Lower leg skin (tissue), 4 donors: ENCODE measurements at places on chromosomes 6 and 20.

GRCh38 chr20:3121271-3121911 is 36.9 kb upstream of the AVP start:
- DNase-seq, result no peak

- no peak for DNase-seq
These were observed 120.4 kb upstream of the RIPOR2 start for GRCh38 chr6:25056130-25056529.

GRCh38 chr20:11652128-11652527 is 265.6 kb upstream of the BTBD3 start:
- DNase-seq, result no peak

DNA sequence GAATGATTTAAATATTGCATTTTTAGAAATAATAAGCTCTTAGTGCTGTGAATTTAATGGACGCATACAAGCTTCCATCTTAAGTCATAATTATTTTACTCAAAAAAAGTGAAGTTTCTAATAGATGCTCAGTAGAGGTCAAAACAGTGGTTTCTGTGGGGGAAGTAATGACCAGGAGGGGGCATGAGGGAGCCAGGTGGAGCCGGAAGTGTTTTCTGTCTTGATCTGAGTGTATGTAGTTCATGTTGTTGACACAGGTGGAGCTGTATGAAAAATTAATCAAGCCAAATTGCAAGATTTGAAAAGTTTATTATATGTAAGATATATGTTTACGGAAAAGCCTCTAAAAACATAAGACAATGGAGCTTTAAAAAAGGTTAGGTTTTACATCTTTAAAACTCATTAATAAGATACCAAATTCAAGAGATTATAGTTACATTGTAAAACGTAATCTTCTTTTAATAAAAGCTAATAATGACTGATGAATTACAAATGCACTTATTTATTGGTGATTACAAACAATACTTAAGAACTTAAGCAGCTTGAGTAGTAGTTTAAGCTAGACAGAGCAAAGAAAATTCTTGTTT is 68.0 kb downstream of the PLAGL1 start:
- no peak for DNase-seq

GRCh38 chr6:11143394-11144371 is 32.2 kb upstream of the ERVFRD-1 start:
- DNase-seq, result peak; percentile 95

- no peak for DNase-seq
These were observed 90.4 kb downstream of the CARMIL1 start for GRCh38 chr6:25369433-25370177.

DNA sequence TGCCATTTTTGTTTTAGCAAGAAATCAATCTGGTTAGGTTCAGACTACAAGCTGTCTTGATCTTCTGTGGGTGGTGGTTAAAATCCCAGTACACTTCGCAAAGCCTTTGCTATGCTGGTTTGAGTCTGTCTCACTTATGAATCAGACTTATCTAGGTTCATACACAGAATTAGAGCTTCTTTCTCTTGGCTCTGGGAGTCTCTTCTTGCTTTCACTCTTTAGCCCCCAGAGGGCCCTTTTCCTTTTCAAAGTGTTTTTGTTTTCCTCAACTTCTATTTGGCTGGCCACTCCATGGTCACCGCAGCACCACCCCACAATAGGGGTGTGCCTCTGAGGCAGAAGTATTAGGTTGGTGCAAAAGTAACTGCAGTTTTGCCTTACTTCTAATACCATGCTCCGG is 21.3 kb downstream of the ECI2 start:
- no peak for DNase-seq

DNA sequence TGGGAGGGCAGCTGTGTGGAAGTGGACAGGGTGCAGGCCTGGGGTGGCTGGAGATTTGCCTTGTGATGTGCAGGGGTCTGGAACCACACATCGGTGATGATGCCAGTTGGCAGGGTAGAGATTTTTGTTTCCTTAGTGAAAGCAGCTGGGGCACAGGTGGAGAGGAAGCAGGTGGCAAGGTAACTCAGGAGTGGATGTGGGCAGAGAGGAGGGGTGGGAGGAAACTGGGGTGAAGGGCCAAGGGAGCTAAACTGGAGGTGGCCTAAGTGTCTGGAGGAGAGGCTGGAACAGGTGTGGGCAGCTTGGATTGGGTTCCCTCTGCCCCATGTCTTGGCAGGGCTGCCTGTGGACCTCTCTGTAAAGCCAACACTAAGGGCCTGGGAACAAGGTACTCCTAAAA is 4.7 kb upstream of the SCUBE3 start:
- DNase-seq, result no peak

- peak; percentile 40 for DNase-seq
These were observed 185.8 kb upstream of the PRDM1 start for GRCh38 chr6:105900125-105900937.

DNA sequence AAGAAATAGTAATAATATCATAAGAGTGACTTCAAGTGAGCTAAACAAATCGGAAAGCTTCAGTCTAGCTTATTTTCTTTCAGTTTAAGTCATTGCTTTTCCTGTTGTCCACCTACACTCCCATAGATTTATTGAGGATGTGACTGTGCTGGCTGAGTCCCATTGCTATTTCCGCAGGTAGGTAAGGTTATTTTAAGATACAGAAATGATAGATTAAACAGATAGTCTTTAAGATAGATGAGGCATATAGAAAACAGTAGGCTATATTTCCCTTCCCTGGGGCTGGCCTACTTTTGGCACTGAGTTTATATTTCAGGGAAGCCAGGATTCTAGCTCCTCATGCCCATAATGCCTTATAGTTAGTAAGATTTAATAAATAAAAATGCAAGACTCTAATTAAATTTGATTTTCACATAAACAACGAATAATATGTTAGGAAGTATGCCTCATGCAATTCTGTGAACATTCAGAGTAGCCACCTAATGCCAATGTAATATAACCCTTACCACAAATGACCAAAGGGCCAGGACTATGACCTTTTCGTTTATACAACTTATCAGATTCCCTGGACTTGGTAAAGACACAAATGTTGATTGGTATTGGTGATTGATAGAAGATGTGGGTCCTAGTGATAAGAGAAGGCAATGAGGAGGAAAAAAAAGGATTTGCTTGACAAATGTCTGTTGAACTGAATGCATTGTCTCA is 1079.3 kb downstream of the EPHA7 start:
- DNase-seq, result no peak

DNA sequence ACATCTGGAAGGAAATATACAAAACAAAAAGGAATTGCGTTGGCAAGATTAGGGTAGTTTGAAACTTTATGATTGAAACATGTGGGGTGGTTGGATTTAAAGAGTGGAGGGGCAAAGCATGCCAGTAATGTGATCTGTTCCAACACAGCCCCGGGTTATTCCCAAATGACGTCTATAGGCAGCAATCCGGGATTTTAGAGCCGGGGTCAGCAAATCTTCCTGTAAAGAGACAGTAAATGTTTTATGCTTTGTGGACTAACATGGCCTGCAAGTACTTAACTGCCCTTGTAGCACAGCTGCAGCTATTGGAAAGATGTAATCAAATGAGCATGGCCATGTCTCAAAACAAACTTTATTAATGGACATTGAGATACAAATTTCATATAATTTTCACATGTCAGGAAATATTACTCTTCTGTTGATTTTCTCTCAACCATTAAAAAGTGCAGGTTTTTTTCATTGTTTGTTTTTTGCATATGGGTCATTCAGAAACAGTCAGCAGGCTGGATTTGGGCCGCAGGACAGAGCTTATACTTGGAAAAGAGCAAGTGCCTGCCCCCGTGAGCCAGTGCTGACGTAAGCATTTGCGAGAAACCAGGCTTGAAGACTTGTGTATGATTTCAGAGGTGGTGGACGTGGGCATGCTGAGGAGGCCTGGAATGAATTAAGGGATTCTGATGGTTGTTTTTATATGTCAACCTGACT is 136.5 kb downstream of the DOK5 start:
- DNase-seq, result no peak

DNA sequence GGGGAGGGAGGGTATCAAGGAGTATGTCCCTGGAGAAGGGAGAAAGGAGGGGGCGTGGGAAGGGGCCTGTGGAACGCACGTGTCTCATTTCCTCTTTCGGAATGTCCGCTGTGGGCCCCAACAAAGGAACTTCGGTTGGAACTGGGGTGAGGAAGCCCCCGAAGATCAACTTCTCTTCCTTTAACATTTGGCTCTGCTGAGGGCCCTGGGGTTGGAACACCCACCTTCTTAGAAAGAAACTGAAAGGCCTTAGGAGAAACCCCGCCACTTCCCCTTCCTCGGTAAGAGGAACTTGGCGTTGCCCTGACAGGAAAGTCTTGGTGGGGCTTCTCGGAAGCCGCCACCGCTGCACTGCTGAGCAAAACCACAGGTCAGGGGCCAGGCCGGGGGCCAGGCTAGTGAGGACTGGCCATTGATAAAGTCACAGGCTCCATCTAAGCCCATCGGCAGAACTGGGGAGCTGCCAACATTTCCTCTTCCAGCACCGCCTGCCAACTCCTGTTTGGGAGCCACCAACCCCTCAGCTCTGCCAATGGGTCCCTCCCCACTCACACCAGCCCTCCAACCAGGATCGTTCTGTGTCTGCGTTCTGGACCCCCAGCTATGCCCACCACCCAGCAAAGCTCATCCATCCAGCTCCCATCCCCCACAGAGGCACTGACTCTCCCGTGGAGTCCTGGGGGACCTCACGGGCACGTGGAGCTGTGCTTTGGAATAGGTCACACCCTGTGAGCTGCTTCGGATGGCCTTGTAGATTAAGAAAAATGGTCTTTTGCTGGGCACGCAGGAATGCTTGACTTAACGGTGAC is 44.8 kb downstream of the FGD2 start:
- DNase-seq, result no peak

- DNase-seq, result no peak
These were observed 31.6 kb downstream of the TUBB2B start for GRCh38 chr6:3195695-3196497.

- DNase-seq, result no peak
These were observed 8.8 kb downstream of the PKIG start for GRCh38 chr20:44590980-44591778.
